IPS-NIHi11 (cell line): ENCODE measurements at places on chromosomes 12 and 14.
A peak's percentile ranks its signal among the peaks of the same experiment; 100 is the strongest.

GRCh38 chr12:120979220-120979861, 998 bp downstream of the HNF1A start:
- DNase-seq: no peak

GRCh38 chr12:41073633-41074472, 114.3 kb upstream of the PDZRN4 start:
- DNase-seq: no peak

DNA sequence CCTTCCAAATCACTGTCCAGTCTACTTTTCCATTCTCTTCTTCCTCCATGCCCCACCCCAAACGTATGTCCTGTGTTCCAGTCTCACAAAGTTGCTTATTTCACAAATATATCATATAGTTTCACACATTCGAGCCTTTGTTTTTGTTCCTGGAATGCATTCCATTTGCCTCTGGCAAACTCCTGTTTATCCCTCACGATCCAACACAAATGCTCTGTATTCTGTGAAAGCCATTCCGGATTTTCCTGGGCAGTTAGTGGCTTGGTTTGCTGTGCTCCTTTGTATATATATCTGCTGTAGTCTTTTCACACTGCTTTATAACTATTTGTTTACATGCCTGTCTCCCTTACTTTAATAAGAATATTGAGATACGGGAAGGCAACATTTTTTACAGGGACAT, 9.0 kb downstream of the RIC8B start:
- no peak for DNase-seq

DNA sequence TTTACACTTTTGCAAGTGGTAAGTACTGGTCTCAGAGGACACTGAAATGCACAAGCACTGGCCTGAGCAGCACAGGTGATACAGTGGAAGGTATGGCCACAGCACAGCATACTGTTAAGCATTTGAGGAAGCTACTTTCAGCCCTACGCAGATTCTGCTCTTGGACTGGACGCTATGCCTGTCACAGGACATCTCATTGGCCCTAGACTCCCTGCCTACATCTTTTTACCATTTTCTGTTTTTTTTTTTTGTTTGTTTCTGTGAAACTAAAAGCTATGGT, 144.2 kb upstream of the ABCD2 start:
- no peak for DNase-seq

GRCh38 chr12:92581604-92582003, 121.2 kb upstream of the PLEKHG7 start:
- no peak for DNase-seq

DNA sequence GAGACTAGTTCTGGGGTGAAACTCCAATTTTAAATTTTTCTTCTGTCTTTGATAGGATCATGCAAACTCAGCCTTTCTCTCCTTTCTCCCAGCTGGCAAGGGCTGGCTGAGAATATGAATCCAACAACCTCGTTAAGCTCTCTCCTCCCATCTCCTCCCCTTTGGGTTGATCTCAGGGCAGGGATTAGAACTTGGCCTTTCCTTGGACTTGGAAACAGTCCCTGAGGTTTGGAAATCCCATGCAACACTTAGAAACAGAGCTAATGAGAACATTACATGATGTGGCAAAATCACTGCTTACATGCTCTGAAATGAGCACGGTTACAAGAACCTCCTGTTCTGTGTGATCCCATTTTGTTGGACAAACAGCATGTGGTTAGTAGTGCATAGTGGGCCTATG, 31.6 kb downstream of the ACACB start:
- no peak for DNase-seq

DNA sequence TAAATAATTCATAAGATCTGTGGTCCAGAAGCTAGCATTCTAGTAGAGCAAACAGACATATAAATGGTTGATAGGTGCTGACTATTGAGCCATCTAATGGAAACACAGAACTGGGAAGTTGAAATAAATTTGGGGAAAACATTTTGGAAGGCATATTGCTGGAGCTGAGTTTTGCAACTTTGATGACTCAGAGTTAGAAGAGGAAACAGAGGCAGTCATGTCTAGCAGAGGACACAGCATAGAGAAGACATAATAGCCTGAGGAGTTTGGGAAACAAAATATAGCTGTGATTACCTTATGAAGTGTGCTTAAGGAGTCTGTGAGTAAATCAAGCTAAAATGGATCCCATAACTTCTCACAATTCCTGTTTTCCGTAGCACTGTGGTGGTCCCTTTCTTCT, 86.9 kb upstream of the FLRT2 start:
- no peak for DNase-seq

DNA sequence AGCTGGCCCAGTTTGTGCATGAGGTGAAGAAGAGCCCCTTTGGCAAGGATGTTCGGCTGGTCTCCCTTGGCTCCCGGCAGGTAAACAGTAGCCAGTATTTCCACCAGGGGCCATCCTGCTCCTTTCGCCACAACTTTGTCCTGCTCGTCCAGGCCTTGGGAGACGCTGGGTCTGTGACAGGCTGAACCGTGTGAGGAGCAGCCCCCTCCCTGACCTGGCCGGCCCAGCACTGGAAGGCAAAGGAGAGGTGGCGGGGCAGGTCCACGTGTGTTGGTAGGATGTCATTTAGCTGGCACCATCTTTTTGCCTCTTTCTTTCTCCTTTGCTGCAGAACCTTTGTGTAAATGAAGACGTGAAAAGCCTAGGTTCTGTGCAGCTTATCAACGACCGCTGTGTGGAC, 15.4 kb downstream of the DDX11 start:
- DNase-seq: no peak

GRCh38 chr12:30286345-30286926, 409.2 kb downstream of the IPO8 start:
- peak; percentile 43 for DNase-seq

DNA sequence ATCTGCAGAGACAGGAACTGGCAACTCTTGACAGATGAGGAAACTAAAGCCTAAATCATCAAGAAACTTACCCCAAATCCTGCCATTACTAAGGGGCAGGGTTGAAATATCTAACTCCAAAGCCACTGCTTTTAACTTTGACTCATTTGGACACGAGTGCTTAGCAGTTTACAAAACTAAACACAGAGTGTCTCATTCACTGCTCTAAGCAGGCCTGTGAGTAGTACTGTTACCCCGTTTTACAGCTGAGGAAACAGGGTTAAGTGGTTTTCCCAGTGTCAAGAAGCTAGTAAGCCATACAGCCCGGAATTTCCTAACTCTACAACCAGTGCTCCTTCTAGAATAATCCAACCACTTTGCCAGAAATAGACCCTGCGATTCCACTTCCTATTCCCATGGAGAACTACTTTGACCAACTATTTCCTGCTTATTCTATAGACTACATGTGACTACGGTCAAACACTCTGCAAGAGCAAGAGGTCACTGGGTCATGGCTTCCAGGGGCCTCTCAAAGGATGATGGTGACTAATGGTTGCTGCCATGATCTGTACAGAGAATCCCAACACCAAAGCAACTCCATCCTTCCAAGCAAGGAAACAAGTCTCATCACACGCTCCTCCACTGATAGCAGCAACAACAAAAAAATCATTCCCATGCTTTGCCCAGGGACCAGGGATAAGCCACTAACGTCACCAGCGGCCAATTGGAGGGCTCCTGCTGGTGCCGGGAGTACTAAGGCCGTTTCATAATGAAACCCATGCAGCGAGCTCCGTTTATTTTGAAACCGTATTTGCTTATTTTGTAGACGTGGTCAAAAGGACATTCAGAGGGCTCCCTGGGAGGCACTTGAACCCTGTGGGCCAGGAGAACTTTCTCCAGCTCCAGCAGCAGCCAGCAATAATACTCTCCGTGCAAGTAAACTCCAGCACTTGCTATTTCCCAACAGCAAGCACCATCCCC, 56.3 kb downstream of the NUAK1 start:
- no peak for DNase-seq
